ENCODE measurements at places on chromosomes 4 and X.

GRCh38 chr4:2962614-2963174, 512 bp downstream of the NOP14 start:
- no peak for DNase-seq

DNA sequence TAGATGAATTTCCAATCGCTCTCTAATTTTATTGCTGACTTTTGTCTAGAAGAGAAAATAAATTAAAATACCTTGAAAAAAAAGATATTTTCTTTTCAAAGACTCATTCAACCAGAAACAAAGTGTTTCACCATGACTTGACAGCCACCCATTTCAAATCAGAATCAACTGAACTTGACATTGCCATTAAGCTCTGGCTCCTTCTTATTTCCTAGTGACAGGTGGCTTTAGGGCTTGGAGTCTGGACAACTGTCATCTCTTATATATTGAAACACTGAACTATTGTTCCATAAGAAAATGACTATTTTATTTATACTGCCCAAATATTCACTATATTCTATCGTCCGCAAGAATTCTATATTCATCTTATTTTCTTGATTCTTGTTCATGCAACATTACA, 229.2 kb downstream of the SLC39A8 start:
- peak; percentile 35 for DNase-seq

GRCh38 chr4:160826339-160826679, 1337.5 kb downstream of the FSTL5 start:
- DNase-seq = no peak

DNA sequence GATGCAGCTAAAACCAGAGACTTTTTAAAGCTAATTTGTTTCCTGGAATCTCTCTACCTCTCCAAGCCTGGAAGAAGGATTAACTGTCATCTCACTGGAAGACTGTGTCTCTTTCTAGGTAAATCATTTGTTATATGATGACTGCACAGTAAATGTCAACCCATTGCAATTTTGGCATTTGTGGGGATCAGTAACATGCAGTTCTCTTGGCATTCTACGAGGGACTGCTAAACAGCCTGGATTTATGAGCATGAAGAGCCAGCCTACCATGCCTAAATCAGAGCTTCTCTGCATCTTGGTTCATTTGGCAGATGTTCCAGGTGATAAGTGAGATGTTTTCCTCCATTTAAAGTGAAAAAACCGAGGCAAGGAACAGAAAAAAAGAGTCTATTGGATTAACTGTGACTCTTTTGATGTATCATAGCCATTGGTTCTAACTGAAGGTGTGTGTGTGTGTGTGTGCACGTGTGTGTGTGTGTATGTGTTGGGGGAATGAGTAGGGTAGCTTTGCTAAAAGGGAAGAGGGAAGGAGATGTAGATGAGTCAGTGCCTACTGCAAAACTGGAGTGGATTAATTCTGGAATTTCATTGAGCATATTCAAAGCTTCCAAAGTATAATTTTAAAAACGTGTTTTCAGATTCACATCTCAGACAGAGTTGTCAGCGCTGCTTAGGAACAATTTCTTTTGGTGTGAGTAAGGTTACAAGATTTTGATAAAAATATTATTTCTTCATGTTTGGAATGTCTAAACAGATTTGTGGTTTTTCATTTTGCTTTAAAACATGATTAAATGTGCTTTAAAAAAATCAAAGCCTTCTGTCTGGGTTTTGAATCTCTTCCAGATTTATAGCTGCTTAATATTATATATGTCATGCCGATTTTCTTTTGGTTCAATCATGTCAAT, 123.2 kb upstream of the LNX1 start:
- no peak for DNase-seq

DNA sequence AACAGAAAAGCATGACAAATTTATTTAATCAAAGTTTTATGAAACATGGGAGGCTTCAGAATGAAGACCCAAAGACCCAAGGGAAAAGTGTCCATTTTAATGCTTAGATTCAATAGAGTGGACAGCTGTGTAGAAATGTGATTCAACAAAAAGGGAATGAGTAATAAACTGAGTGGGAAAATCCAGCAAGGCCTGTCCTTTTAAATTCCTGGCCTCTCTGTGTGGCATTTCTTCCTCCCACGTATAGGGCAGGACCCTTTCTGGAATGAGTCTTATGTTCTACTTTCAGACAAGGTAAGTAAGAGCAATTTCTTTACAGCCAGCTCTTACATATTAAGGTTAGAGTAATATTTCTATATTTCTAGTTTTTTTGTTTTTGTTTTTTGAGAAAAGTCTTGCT, 14.5 kb downstream of the AASDH start:
- DNase-seq = no peak

DNA sequence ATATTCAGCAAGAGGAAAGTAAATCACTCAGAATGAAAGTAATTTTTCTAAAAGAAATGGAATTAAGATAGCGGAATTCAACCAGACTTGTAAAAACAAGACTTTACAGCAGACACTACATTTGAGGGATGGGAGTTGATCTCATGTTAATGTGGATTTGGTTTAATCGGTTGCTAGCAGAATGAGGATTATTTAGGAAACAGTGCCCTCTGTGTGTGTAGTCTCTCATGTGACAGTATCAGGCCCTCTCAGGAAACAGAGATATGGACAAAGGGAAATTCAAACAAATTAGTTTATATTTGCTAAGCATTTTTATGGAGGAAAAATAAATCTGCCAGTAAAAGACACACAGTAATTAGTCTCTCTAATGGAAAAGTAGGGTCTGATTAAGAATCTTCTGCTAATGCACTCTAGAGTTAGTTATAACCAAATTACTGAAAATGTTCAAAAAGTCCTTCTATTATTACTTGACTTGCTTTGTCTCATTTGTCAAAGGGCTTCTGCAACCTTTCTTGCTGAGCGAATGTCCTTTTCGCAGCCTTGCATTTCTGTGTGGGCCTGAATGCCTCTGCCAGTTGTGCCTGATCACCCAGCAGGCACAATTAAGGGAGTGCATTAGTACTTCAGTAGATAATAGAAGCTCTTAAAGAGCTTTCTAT, 1282.3 kb upstream of the TENM3 start:
- no peak for DNase-seq

DNA sequence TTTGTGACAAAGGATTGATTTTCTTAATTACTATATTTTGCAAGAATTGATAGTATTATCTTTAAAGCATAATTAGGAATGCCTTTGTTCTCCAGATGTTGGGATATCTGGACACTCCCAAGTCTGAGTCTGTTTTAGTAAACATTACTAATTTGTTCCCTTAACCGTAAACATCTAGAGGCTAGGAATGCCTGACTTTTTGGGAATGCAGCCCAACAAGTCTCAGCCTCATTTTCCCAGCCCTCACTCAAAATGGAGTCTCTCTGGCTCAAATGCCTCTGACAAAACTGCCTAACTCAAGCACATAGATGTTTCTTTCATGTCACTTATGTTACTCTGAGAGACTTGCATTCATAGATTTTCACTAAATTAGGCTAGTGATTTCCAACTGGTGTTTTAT, 297.0 kb upstream of the CLNK start:
- DNase-seq = no peak

GRCh38 chr4:22688236-22688635, 4.5 kb upstream of the GBA3 start:
- no peak for DNase-seq

DNA sequence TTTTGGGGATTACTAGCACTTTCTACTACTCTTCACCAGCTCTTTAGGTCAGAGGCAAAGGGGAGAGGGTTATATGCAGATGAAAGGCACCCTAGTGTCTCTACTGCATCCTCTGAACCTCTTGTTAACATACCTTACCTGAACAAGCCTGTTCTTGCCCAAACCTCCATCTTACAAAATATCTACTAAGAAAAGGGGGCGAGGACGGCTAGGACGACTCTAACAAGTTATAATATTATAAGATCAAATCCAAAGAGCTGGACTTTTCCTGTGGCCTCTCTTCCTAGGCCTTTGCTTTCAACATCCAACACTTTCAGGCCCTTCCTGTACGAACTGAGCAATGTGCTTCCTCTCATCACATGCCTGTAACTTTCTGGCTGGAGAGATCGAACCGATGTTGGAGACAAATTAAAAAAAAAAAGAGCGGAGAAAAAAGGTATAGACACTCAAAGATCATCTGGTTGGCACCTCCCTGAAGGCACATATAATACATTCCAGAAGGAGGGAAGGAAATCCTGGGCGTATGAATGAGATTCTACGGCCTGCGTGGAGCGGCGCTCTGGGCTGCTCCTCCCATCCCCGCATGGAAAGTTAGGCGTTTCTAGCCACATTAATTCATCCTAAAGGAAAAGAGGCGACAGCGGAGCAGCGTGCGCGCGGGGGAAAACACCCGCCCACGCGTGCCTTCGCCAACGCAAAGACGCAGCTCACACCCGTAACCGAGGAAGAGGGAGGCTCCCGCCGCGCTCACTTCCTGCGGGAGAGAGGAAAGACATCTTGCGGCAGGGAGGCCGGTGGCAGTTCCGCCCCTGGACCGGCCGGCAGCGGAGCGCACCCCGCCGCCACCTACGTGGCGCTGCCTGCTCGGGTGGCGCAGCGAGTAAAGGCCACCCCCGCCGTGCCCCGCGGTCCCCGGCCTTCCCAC, 808 bp downstream of the PRDM5 start:
- DNase-seq = no peak

GRCh38 chr4:38664706-38665401, 855 bp downstream of the KLF3 start:
- DNase-seq = no peak

- DNase-seq = no peak
Observed at GRCh38 chr4:52841682-52842456, 20.2 kb upstream of the RASL11B start.

DNA sequence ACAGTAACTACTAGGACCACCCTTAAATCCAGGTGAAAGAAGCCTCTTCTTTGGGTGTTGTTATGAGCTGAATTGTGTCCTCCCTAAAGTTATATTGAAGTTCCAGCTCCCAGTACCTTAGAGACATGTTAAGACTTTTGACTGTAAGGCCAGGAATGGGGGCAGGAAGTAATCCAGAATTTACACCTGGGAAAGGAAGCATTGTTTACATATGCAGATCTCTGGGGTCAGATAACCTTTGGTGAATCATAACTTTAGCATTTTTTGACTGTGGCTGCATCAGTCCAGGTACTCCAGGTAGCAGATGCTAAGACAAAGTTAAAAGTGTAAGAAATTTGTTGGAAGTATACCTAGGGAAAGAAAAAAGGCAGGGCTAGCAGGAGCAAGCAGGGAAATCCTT, 104.9 kb upstream of the CENPE start:
- no peak for DNase-seq

GRCh38 chr4:61200187-61200915, at the start of gene ADGRL3:
ADGRL3 (plus strand) TSS chr4:61200326.
- DNase-seq = no peak

DNA sequence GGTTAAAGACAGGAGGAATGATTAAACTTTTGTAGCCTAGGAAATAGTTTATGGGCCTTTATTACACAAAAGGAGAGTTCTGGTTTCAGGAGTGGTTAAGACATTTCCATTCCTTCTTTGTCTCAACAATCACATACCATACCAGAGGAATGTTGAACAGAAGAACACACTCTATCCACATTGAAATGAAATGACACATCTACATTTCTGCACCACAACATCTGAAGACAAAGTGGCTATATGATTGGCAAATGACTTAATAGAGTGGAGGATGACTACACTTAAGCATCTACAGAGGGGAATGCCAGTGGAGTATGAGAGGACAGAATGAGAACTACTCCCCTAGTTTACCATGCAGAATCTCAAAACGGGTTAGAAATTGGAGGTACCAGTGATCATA, 8.0 kb downstream of the CYP2U1 start:
- DNase-seq = no peak

DNA sequence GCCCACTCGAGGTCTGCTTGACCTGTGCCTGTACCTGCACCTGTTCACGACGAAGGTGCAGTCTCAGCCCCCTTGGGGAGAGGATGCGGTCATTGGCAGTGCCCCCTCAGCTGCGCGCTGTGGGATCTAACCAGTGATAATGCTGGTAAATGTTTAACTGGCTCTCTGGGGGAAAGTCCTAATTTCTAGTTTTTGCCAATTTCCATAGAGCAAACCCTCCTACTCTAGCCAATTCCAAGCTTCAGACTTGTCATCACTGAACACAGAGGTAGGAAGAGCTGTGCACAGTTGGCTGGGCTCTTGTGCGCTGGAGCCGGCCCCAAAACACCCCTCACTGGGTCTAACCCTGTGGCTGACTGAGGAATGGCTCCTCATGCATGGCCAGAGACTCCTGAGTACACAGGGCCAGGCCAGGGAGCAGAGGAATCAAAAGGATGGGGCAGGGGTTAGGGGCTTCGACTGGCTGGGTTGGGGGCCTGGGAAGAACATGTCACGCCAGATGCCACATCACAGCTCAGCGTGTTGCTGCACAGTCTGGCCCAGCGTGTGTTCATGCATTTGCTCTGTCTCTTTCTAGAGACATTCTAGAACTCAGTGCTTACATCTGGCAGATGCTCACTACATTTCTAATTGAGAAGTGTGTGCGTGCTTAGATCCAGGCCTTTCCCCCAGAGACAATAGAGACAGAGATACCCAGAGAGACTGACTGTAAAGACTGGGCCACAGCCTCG, 270.8 kb downstream of the BCOR start:
- DNase-seq = no peak

DNA sequence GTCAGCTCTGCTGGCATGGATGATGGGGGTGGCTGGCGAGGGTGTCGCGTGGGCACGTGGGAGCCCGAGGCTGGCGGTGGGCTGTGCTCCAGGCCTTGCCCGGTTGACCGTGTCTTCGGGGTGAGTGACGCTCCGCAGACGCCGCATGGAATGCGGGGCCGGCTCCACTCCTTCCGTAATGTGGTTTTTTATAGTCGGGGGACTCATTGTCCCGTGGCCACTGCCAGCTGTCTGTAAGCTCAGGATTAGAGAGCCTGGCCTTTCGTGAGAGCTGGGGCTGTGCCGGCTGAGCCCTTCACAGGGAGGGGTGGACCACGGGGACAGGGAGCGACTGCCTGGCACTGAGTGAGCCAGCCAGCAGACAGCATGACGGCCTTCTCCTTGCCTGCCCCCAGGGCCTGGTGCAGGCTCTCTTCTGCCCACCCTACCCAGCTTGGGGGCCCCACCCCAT, 20.4 kb downstream of the DOK7 start:
- DNase-seq = no peak

GRCh38 chr4:185782523-185782922, 29.5 kb downstream of the SORBS2 start:
- no peak for DNase-seq

- no peak for DNase-seq
Observed at GRCh38 chrX:101430457-101431078, 22.5 kb downstream of the HNRNPH2 start.

DNA sequence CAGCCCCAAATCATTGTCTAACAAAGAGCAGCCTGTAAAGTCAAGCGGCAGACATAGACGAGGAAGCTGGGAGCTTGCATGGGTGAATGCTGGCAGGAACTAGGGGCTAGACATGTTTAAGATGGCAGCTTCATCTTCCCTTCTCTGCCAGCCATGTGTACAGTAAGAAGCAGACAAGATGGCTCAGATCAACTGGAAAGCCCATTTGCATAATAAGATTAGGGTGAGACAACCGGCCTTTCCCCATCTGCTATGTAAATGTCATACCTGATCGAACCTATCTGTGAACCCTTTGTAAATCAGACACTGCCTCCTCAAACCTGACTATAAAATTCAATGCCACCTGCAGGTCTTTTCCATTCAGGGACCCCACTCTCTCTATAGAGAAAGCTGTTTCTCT, 22.8 kb upstream of the HADH start:
- no peak for DNase-seq
